ENCODE measurements at places on chromosomes 16 and 17.

GRCh38 chr16:11976850-11977375, 379 bp downstream of the SNX29 start:
- no peak for DNase-seq

- DNase-seq: no peak
Observed at GRCh38 chr17:10612957-10613744, 44.0 kb downstream of the MYH3 start.

- DNase-seq: no peak
Observed at GRCh38 chr17:67639555-67639954, 78.2 kb upstream of the NOL11 start.

- DNase-seq: no peak
Observed at GRCh38 chr16:75624921-75625334, 1.8 kb upstream of the ADAT1 start.

GRCh38 chr17:12250973-12251372, 230.3 kb downstream of the MAP2K4 start:
- no peak for DNase-seq

DNA sequence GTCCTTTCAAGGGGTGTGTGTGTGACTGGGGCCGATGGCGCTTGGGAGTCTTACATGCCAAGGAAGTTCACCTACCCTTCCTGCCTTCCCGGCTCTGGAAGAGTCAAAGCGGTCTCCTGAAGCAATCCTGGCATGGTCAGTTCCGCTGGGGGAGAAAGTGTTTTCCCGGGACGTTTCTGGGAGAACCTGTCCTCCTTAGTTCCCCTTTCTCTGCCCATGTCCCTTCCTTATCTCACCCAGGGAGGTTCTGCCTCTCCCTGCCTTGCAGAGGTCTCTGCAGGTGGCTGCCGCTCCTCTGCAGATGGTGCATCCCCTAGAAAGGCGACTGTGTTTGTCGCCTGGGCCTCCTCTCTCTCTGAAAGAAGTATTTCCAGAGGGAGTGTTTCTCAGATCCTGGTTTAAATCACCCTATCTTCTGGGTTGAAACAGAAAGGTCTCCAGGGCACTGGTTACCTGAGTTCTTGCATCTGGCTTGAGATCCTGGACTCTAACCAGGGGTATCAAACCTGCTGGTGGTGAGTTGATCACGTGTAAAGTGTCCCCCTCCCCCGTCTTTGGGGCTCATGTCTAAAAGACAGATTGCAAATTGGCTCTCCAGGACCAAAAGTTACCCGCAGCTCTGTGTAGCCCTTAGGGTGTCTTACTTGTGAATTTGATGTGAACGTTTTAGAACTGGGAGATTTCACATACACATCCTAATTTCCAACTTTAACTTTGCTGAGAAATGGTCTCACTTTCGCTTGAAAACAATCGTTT, 1.9 kb downstream of the PRKCB start:
- DNase-seq: no peak

- DNase-seq: no peak
Observed at GRCh38 chr17:60914078-60914477, 236.4 kb downstream of the BCAS3 start.

- DNase-seq: no peak
Observed at GRCh38 chr17:30922235-30923030, 688 bp downstream of the ADAP2 start.

DNA sequence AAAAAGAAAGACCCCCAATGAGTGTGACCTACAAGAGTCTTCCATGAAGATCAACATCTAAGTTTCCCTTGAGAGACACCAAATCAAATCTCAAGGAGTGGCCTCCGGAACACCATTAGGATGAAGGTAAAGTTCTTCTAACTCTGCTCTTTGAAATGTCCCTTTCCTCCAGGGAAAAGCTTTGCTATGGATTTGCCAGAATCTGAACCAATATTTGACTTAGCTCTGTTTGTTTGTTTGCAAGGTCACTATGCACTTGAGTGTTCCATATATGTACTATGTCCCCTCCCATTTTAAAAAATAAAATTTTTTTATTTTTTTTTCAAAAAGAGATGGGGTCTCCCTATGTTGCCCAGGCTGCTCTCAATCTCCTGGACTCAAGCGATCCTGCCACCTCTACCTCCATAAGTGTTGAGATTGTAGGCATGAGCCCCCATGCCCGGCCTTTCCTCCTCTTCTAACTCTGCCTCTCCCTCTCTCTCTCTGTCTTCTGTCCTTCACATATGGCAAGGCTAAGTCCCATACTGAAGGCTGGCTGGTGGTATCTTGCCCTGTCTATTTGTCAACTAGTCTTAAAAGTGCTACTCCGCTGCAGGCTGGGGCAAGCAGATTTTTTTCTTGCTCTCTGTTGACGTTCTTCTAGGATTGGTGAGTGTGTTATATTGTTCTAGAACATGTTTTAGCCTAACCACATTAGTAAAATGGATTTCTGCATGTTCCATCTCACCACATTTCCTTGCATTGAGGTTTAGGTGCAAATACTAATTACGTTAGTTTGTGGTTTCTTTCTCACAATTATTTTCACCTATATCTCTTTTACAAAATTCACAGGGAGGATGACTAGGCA, 276.7 kb upstream of the DYNLRB2 start:
- DNase-seq: no peak

- no peak for DNase-seq
Observed at GRCh38 chr17:38906460-38907228, 18.8 kb upstream of the LASP1NB start.

GRCh38 chr16:79395591-79395990, 204.9 kb downstream of the MAF start:
- no peak for DNase-seq

DNA sequence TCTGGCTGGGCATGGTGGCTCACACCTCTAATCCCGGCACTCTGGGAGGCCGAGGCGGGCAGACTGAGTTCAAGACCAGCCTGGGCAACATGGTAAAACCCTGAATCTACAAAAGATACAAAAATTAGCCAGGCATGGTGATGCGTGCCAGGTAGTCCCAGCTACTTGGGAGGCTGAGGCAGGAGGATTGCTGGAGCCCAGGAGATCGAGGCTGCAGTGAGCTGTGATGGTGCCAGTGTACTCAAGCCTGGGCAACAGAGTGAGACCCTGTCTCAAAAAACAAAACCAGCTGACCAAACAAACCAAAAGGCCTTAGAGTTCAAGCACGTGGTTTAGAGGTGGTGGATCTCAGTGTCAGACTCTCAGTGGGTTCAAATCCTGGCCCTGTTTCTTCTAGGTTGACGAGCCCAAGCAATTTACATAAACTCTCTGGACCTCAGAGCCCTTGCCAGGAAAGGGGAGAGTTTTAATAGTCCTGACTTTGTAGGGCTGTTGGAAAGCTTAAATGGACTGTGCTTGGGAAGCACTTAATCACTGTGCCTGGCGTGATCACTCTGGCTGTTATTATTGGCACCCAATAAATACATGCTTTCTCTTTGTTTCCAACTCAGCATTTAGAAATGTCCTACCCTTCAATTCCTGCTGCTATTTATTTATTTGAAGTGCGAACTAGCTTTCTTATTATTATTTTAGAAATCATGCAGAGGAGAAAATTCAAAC, 44.7 kb downstream of the ABCC1 start:
- DNase-seq: no peak

DNA sequence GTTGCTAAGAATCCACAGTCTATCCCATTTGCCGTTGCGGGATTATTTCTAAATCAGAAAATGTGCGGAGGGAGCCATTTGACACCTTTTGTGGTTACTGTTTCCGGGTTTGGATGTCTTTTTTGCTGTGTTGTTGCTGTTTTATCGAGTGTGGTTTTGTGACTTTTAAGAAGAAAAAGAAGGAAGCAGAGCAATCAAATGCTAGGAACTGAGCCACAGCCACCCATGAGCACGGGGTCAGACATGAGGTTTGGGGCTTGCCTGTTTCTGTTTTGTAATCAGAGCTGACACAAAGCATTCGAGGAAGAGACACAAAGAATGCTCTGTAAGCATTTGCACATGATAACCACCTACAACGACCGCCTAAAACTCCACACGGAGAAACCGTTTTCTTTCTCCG, 53.1 kb upstream of the CHMP6 start:
- peak; percentile 3 for DNase-seq

DNA sequence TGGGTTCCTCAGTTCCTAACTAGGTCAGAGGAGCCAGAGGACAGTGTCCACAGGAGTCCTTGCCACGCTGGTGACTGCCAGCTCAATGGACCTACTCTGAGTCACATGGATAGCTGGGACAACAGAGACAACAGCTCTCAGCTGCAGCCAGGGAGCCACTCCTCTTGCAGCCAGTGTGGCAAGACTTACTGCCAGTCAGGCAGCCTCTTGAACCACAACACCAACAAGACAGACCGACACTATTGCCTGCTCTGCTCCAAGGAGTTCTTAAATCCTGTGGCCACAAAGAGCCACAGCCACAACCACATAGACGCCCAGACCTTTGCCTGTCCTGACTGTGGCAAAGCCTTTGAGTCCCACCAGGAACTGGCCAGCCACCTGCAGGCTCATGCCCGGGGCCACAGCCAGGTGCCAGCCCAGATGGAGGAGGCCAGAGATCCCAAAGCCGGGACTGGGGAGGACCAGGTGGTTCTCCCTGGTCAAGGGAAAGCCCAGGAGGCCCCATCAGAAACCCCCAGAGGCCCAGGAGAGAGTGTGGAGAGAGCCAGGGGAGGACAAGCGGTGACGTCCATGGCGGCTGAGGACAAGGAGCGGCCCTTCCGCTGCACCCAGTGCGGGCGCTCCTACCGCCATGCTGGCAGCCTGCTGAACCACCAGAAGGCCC, 6.7 kb downstream of the ZNF646 start:
- DNase-seq: no peak

DNA sequence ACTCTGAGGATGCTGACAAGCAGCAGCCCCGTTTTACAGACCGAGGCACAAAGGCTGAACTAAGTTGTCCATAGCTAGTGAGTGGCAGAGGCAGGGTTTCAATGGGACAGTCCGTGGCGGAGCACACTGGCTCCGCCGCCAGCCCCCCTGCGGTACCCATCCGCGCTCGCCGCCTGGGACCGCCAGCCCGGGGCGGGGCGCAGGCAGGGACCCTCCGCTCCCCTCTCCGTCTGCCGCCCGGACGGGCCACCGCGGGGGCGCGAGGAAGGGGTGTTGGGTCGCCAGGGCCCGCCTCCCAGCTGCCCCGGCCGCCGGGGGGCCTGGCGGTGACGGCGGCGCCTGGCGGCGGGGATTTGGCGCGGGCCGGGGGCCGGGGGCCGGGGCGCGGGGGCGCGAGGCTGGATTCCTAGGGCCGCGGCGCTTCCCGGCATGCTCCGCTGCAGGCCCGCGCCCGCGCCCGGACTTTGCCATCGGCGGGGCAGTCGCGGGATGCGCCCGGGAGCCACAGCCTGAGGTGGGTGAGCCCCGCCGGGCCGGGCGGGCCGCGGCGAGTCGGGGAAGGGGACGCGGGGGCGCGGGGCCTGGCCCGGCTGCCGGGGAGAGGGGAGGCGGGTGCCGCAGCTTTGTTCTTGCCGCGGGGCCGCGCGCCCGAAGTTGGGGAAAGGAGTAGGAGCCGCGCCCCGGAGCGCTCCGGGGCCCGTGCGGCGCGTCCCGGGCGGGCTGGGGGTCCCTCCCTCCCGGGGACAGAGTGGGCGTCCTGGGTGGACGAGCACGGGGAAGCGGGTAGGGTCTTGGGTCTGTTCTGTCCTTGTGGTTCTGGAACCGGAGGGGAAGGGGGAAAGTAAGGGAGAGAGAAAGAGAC, at the start of gene TMEM98:
TMEM98 (plus strand) TSS at position 430 of the 862 bp plus-strand sequence. CDS start 3,376 bp downstream, outside the sequence.
- DNase-seq: no peak

- no peak for DNase-seq
Observed at GRCh38 chr17:39138431-39139160, 12.8 kb downstream of the PLXDC1 start.

DNA sequence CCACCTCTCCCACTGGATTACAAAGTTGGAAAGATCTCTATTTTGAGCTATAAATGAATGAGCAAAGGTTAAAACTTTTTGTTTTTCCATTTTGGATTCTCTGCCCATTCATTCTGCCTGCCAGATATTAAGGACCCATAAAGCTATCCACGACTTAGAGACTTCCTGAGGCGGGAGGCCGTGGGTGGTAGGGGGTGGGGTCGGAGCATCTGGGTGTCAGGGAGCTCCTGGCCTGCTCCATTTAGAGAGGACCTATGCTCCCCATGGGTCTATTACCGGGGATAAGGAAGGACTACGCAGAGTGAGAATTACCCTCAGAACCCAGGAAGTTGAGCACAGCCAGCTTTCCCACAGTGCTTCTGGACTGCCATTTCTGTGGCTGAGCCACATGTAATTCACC, 45.8 kb downstream of the MARF1 start:
- no peak for DNase-seq

- DNase-seq: peak; percentile 50
Observed at GRCh38 chr16:569445-570254, at the start of gene PIGQ. Gene PIGQ (plus strand): TSS chr16:569968. CDS start chr16:574075, 4,107 bp downstream.

DNA sequence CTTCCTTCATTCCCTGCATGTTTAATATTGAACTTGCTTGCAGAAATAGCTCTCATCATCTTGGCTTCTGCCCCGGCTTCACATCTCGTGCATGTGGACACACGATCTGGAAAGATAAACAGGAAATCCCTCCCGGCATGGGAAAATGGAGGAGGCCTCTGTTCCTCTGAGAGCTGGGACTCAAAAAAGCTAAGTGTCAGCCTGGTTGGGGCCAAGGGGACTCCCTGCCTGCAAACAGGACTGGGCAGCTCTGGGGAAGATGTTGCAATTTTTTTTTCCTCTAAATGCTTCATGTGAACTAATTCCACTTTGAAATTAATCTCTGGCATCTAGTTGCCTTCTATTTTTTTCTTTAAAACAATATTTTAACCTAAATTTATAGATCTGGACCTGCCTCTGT, 24.8 kb downstream of the ITPRIPL2 start:
- DNase-seq: no peak

DNA sequence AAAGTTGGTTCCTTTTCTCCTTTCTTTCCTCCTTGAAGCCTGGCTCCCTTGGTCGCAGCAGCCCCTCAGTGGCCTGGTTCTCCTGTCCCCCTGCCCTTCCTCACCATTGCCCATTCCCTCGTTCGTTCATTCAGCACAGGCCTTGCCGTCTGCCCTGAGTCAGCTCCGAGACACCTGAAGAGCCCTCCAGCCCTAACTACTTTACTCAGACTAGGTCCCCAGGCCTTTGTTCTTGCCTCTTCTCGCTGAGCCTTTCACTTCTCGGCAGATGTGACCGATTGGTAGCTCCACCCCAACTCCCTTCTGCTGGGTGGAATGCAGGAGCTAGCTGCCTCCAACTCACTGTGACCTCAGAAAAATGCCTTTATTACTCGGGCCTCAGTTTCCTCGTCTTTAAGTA, 7.0 kb upstream of the ADAM11 start:
- DNase-seq: no peak

- DNase-seq: no peak
Observed at GRCh38 chr17:28415886-28416285, 9.9 kb upstream of the SLC46A1 start.

GRCh38 chr16:70646260-70647241, at the start of gene IL34:
Gene IL34 (plus strand): TSS chr16:70646559. CDS start chr16:70646948, 389 bp downstream.
- DNase-seq: no peak

GRCh38 chr17:8939496-8940334, 25.8 kb downstream of the PIK3R5 start:
- peak; percentile 88 for DNase-seq
